ENCODE measurements at places on chromosomes 4 and X. TPM values are rescaled to one million over a fixed set of nuclear protein-coding genes. Genes with fewer than 3 reads are reported as not detected.

Gene PRR32
- total RNA-seq: not detected

Gene ESX1
- total RNA-seq: not detected

DNA sequence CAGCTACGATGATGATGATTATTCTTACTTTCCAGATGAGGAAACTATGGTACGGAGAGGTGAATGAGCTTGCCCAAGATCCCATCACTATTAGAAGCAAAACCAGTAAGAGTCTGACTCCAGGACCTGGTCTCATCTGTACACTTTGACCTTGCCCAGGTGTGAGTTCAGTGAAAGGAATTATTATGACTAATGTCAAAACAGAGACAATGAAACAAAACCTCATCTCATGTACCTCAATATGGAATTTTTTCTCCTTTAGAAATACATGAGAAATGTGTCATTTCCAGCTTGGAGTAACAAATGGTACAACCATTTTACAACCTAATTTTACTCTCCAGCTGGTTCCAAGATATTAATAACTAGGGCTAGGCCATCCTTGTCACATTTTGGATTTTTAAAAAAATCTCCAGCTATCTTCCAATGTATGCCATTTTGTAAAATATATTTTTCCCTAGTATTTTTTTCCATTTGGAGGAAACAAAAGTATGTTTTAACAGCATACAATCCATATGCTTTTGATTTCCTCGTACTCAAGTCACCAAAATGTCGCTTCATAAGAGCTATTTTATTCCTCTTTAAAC lies 213.8 kb downstream of the PTTG2 start:
- H3K4me1 ChIP-seq: no peaks in the 10 kb centered on the region
- H3K27ac ChIP-seq: no peak overlapping the region
- DNase-seq: no peak
- no peaks in the 10 kb centered on the region for H3K36me3 ChIP-seq
- H3K27me3 ChIP-seq: no peaks in the 10 kb centered on the region
- H3K4me3 ChIP-seq: no peak overlapping the region

DNA sequence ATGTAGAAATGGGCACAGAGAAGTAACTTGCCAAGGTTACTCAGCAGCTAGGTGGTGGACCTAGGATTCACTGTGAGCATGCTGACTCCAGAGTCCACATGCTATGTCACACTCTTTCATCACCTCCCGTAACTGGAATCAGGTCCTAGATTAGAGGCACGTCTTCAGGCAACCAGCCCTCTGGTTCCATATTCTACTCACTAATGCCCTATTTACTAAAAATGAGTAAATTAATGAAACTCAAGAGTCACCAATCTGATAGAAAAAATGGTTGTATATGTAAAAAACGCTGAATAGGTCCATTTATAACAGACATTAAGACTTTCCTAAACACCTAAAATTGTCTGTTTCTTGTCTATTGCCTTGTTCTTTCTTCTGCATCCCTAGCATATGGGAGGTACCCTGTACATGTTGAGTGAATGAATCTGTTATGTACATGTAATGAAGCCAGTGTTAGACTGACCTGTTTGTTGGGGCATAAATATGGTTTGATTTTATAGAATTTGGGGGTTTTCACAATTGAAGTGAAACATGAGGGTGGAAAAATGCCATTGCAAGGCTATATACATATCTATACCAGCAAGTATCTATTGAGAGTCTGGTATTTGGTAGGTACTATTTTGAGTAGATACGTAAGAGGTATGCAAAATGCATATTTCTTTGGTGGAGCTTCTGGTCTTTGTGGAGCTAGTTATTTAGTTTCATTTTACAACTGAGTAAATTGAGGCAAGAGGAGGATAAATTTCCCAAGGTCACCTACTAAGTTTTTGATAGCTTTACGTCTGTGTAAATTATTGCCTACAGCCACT lies 7.5 kb upstream of the RUFY3 start:
- no peak overlapping the region for H3K4me3 ChIP-seq
- H3K27ac ChIP-seq: no peak overlapping the region
- no peaks in the 10 kb centered on the region for H3K27me3 ChIP-seq

- H3K27ac ChIP-seq: no peak overlapping the region
- H3K36me3 ChIP-seq: no peaks in the 10 kb centered on the region
- no peaks in the 10 kb centered on the region for H3K27me3 ChIP-seq
- no peak for DNase-seq
- H3K4me1 ChIP-seq: no peaks in the 10 kb centered on the region
- H3K4me3 ChIP-seq: no peak overlapping the region
Observed at GRCh38 chr4:70930530-70931256, 28.5 kb downstream of the MOB1B start.

DNA sequence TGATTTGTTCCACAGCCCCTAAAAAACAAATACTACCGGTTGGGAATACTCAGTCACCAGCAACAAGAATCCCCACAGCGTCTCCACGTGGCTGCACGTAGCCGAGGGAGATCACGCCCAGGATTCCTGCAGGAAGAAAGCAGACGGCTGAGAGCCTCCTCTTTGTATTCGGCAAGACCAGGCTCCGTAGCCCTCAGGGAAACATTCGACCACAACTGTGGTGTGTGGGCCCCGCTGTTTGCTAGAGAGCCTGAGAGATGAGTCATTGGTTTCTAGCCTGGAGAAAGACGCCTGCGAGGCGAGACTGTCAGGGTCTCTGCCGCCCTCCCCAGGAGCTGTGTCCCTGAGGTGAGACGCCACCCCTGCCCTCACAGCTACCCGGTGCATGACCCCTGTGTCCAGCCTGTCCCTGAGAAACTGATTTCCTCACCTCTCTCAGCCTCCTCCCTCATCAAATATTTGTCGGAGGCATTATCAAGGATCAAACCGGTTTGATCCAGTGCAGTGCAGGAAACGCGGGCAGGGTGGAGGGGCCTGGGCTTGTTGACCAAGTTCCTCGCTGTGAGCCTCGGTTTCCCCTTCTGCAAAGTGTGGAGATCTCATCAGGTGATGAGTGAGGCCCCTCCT lies 4.7 kb upstream of the S100P start:
- DNase-seq: peak; percentile 82
- H3K4me1 ChIP-seq: peaks cover 7% of the 10 kb centered on the region
- H3K4me3 ChIP-seq: no peak overlapping the region
- peak overlapping the region; percentile 1 for H3K27ac ChIP-seq
- no peaks in the 10 kb centered on the region for H3K27me3 ChIP-seq

DNA sequence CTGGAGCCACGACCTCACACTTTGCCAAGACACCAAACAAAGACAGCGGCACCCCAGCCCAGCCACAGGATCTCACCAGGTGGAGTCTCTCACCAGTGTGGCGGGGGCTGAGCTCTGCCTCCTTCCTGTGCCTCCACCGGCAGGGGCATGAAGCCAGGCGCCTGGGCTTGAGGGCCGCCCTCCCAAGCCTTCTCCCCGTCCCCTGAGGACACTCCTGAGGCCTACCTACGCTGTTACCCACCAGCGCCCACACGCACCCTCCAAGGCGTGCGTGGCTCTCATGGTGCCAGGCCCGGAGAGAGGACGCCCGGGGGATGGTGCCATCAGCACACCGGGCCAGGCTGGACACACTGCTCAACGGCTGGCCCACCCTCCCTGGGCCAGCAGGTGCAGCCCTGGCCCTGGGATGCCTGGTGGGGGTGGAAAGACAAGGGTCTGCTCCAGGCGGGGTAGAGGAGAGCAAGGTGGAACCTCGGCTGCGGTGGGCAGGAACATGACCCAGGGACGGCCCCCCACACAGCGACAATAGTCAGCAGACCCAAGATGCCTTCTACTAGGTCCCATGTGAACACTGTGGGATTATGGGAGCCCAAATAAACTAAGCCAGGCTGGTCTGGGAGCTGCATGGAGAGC lies 22.1 kb downstream of the NELFA start:
- no peaks in the 10 kb centered on the region for H3K4me1 ChIP-seq
- H3K27ac ChIP-seq: no peak overlapping the region
- no peak overlapping the region for H3K4me3 ChIP-seq
- peaks cover 35% of the 10 kb centered on the region for H3K36me3 ChIP-seq
- H3K27me3 ChIP-seq: no peaks in the 10 kb centered on the region

GRCh38 chrX:119706616-119707015 lies 13.6 kb upstream of the SEPTIN6 start:
- H3K4me3 ChIP-seq: no peak overlapping the region
- no peaks in the 10 kb centered on the region for H3K4me1 ChIP-seq
- H3K27ac ChIP-seq: no peak overlapping the region
- no peaks in the 10 kb centered on the region for H3K36me3 ChIP-seq
- H3K27me3 ChIP-seq: peaks cover 3% of the 10 kb centered on the region

DNA sequence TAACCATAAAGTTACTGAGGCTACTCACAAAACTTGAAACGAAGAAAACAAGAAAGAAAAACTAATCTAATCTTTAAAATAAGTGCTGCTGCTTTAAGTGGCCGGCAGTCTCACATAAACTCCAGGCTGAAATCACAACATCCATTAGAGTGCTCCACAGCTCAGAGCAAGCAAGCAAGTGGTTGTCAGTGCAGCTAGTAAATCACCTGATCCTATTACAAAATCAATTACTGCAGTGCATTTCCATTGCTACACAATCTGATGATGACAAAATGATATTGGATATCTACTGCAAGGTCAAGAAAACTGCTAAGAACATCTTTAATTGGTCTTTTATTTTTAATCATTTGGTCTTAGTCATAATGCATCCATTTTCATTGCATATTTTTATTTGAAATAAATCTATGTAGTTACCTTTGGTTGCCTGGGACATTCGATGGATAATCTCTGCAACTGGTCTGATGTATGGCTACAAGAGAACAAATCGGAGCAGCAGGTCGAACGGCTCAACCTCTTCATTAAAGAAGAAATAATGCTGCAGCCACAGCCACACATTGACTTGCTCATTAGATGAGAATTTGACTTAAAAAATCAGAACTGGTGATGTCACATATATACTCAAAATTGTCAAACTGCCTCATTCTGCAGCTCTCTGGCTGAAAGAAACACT lies 87.7 kb downstream of the FBXW7 start:
- H3K4me1 ChIP-seq: no peaks in the 10 kb centered on the region
- H3K4me3 ChIP-seq: no peak overlapping the region
- H3K36me3 ChIP-seq: no peaks in the 10 kb centered on the region
- no peak overlapping the region for H3K27ac ChIP-seq
- no peaks in the 10 kb centered on the region for H3K27me3 ChIP-seq

- H3K27me3 ChIP-seq: no peaks in the 10 kb centered on the region
- no peak overlapping the region for H3K27ac ChIP-seq
- no peak overlapping the region for H3K4me3 ChIP-seq
- H3K4me1 ChIP-seq: no peaks in the 10 kb centered on the region
Observed at GRCh38 chrX:99308302-99308701, 1101.8 kb downstream of the PCDH19 start.

All from fibroblast of lung (primary cell).